ENCODE measurements at places on chromosomes 1 and 21. TPM values are rescaled to one million over a fixed set of nuclear protein-coding genes. Genes with fewer than 3 reads are reported as not detected.

MTMR11 gene
- total RNA-seq, result 28.3 TPM

DNA sequence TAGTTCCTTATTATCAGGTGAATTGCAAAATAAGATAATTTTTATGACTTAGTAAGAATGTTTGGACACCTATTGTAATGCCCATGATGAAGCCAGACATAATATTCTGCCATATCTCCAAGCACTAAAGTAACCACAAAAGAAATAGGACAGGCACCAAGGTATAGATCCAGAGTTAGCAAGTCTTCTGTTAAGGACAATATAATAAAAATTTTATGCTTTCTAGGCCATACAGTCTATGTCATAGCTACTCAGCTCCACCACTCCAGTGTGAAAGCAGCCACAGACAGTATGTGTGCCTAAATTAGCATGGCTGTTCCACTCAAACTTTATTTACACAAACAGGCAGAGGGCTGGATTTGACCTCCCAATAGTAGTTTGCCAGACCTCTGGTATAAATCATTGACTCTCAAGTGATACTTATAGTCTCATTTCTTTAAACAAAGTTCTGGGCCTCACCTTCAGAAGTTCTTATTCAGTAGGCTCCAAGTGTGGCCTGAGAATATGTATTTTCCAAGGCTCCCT lies 88.3 kb downstream of the SCMH1 start:
- no peak overlapping the region for H3K27ac ChIP-seq
- no peaks in the 10 kb centered on the region for H3K27me3 ChIP-seq
- H3K36me3 ChIP-seq, result no peaks in the 10 kb centered on the region
- DNase-seq, result no peak

GRCh38 chr1:14914351-14914988 lies 239.1 kb upstream of the TMEM51 start:
- no peaks in the 10 kb centered on the region for H3K36me3 ChIP-seq
- no peaks in the 10 kb centered on the region for H3K27me3 ChIP-seq
- DNase-seq, result no peak

CD55 gene
- total RNA-seq, result 29.8 TPM

DNA sequence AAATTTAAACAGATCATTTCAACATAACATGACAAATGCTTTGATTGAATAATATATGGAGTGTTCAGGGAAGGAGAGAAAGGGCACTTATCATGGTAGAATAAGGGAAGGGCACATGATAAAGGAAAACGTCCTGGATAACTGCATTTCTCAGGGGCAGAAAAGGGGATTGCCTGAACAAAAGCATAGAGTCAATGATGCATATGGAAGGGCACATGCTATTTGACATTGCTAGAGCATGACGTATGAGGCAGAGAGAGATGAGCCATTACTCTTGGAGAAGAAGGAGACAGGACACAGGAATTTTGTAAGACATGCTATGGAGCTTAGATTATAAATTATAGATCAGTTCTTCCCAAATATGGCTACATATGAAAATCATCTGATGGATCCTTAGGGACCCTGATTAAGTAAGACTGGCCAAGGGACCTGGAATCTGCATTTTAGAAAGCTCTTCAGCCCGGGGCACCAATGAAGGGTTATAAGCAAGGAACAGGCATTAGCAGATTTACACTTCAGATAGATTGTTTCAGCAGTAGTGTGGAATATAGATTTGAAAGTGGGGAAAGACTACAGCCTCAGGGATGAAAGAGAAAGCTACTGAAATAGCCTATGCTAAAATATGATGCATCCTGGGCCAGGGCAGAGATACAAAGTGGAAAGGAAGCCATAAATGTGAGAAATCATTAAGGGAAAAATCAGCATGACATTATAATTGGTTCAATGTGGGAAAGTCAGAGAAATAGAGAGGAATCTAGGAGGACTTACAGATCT lies 21.3 kb downstream of the FMO2 start:
- H3K27me3 ChIP-seq, result no peaks in the 10 kb centered on the region
- no peaks in the 10 kb centered on the region for H3K36me3 ChIP-seq
- DNase-seq, result no peak
- no peak overlapping the region for H3K4me3 ChIP-seq
- no peak overlapping the region for H3K27ac ChIP-seq

DNA sequence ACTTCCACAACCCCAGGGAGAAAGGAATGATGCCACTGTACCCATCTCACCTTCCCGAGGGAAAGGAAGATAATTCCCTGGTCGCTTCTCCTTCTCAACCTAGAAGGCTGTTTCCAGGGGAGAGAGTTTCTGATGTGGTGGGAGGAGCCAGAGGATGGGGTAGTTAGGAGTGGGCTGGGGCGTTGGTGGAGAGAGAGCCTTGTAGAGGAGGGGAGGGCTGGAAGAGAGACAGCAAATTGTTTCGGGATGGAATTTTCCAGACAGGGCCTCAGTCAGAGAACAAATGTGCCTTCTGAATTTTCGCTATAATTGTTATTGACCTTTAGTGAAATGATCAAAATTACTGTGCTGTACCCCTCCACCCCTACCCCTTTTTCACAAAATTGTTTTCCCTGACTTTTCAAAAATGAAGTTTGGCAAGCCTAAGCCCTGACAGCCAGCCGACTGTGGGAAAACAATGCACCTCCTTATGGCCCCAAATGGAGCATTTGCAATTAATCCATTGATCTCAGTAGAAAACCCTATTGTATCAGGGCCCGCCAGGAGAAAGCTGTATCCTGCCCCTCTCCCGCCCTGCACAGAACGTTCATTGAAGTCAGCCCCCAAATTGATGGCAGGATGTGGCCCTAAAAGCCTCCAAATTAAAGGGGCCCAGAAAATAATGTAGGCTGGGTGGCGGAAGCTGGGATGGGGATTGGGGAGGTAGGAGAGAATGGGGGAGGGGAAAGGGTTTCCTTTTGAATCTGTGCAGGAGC lies 69.1 kb upstream of the JUN start:
- no peaks in the 10 kb centered on the region for H3K27me3 ChIP-seq
- no peak for DNase-seq
- no peaks in the 10 kb centered on the region for H3K36me3 ChIP-seq
- peaks cover 31% of the 10 kb centered on the region for H3K4me1 ChIP-seq

CCDC30 gene
- 2.3 TPM for total RNA-seq

TNFRSF8 gene
- not detected for total RNA-seq

CELA2B gene
- 333 TPM for total RNA-seq

- DNase-seq, result no peak
- no peaks in the 10 kb centered on the region for H3K36me3 ChIP-seq
- H3K27ac ChIP-seq, result no peak overlapping the region
- H3K27me3 ChIP-seq, result no peaks in the 10 kb centered on the region
- no peaks in the 10 kb centered on the region for H3K4me1 ChIP-seq
- no peak overlapping the region for H3K4me3 ChIP-seq
These were observed 116.9 kb downstream of the DUSP10 start for GRCh38 chr1:221625026-221625425.

- no peaks in the 10 kb centered on the region for H3K27me3 ChIP-seq
- no peak overlapping the region for H3K27ac ChIP-seq
- DNase-seq, result no peak
- no peak overlapping the region for H3K4me3 ChIP-seq
- no peaks in the 10 kb centered on the region for H3K36me3 ChIP-seq
- H3K4me1 ChIP-seq, result no peaks in the 10 kb centered on the region
These were observed 144.1 kb downstream of the SYF2 start for GRCh38 chr1:25088180-25088701.

DNA sequence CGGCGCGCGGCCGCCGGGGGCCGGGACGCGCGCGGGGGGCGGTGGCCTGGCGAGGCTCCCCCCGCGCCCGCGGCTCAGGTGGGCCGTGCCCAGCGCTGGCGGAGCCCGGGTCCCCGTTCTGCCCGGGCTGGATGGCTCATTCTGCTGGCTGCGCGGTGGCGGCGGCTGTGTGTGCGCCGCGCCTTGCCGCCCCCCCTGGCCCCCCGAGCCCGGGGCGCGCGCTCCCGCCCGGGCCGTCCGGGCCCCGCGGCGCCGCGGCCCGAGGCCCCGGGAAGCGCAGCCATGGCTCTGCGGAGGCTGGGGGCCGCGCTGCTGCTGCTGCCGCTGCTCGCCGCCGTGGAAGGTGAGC lies at the start of gene EPHB2:
EPHB2 (plus strand) TSS at position 139 of the 349 bp plus-strand sequence; CDS start at position 283, 144 bp downstream.
- H3K4me3 ChIP-seq, result no peak within 1 kb of the TSS
- H3K27me3 ChIP-seq, result no peaks in the 10 kb centered on the region
- H3K36me3 ChIP-seq, result no peaks in the 10 kb centered on the region
- DNase-seq, result peak; percentile 65
- peaks cover 15% of the 10 kb centered on the region for H3K4me1 ChIP-seq
- H3K27ac ChIP-seq, result peak within 1 kb of the TSS; percentile 61

GRCh38 chr1:83692524-83693381 lies 306.2 kb downstream of the TTLL7 start:
- no peaks in the 10 kb centered on the region for H3K36me3 ChIP-seq
- peak; percentile 30 for DNase-seq
- peak overlapping the region; percentile 72 for H3K27ac ChIP-seq
- peaks cover 16% of the 10 kb centered on the region for H3K4me1 ChIP-seq
- no peaks in the 10 kb centered on the region for H3K27me3 ChIP-seq

- DNase-seq, result no peak
- no peak overlapping the region for H3K27ac ChIP-seq
- no peak overlapping the region for H3K4me3 ChIP-seq
- H3K4me1 ChIP-seq, result no peaks in the 10 kb centered on the region
- H3K27me3 ChIP-seq, result no peaks in the 10 kb centered on the region
These were observed 15.3 kb downstream of the PIGP start for GRCh38 chr21:37057614-37058013.

DNA sequence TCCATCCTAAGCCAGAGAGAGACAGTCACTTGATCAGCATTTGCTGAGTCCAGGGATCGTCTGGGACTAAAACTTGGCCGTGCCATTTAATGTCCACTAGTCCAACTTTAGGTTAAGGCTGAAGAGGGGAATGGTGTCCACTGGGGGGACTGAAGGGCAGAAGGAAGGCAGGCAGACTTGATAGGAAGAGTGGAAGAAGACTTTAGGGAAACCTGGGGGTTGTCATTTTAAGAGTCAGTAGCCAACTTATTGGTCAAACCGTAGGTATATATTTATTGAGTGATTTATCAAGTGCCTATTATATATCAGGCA lies 1.3 kb upstream of the LMOD1 start:
- H3K4me1 ChIP-seq, result peaks cover 10% of the 10 kb centered on the region
- no peaks in the 10 kb centered on the region for H3K36me3 ChIP-seq
- no peak for DNase-seq
- H3K27me3 ChIP-seq, result peaks cover 4% of the 10 kb centered on the region

DNA sequence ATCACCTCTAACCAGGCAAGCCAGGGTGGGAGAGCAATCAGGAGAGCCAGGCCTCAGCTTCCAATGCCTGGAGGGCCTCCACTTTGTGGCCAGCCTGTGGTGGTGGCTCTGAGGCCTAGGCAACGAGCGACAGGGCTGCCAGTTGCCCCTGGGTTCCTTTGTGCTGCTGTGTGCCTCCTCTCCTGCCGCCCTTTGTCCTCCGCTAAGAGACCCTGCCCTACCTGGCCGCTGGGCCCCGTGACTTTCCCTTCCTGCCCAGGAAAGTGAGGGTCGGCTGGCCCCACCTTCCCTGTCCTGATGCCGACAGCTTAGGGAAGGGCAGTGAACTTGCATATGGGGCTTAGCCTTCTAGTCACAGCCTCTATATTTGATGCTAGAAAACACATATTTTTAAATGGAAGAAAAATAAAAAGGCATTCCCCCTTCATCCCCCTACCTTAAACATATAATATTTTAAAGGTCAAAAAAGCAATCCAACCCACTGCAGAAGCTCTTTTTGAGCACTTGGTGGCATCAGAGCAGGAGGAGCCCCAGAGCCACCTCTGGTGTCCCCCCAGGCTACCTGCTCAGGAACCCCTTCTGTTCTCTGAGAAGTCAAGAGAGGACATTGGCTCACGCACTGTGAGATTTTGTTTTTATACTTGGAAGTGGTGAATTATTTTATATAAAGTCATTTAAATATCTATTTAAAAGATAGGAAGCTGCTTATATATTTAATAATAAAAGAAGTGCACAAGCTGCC lies 19.8 kb downstream of the CSF1 start:
- no peaks in the 10 kb centered on the region for H3K27me3 ChIP-seq
- no peaks in the 10 kb centered on the region for H3K36me3 ChIP-seq
- peaks cover 68% of the 10 kb centered on the region for H3K4me1 ChIP-seq
- peak overlapping the region; percentile 58 for H3K27ac ChIP-seq
- no peak for DNase-seq

GRCh38 chr1:219105893-219106292 lies 67.8 kb upstream of the LYPLAL1 start:
- H3K36me3 ChIP-seq, result no peaks in the 10 kb centered on the region
- H3K4me3 ChIP-seq, result no peak overlapping the region
- no peaks in the 10 kb centered on the region for H3K27me3 ChIP-seq
- no peaks in the 10 kb centered on the region for H3K4me1 ChIP-seq
- no peak for DNase-seq

CACHD1 gene
- 12.9 TPM for total RNA-seq

ETNK2 gene
- total RNA-seq, result 4.0 TPM

DNA sequence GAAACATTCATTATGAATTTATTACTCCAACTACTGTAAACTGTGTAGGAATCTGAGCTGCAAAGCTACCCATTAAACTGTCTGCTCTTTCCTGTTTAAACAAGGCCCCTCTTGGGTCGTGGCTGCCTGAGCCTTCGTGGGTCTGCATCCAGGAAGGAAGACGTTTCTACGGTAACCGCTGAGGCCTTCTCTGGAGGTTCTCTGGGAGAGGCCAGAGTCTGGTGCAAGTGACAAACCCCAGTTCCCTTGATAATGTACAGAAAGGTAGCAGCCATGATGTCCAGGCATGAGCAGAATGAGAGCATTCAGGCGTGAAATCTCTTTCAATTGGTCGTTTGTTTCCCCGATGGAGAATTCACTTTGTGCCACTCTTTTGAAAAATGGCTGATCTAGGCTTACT lies 350.2 kb downstream of the PLPP3 start:
- no peaks in the 10 kb centered on the region for H3K4me1 ChIP-seq
- no peak overlapping the region for H3K4me3 ChIP-seq
- H3K36me3 ChIP-seq, result no peaks in the 10 kb centered on the region
- DNase-seq, result no peak
- no peaks in the 10 kb centered on the region for H3K27me3 ChIP-seq

OR10J5 gene
- total RNA-seq, result not detected

VHLL gene
- not detected for total RNA-seq

DNA sequence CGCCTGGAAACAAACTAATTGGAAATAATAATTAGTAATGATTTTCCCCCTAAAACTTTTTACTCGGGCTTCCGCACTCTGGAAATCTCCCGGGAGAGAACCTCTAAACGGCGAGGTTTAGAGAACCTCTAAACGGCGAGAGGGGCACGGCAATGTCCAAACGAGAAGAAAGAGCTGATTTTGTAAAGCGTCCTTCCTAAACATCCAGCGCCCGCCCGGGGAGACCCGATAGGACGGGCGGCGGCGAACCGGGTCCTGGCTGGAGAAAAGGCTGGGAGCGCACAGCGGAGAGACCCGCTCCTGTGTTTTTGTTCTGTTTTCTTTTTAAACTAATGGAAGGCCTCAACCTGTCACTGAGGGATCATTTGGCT lies 1.6 kb downstream of the PAX7 start:
- no peak overlapping the region for H3K27ac ChIP-seq
- no peak overlapping the region for H3K4me3 ChIP-seq
- no peaks in the 10 kb centered on the region for H3K27me3 ChIP-seq
- H3K36me3 ChIP-seq, result no peaks in the 10 kb centered on the region
- peaks cover 18% of the 10 kb centered on the region for H3K4me1 ChIP-seq
- no peak for DNase-seq

Measured in body of pancreas (tissue), 4 donors.